ENCODE measurements at places on chromosomes 2 and 18. TPM values are rescaled to one million over a fixed set of nuclear protein-coding genes. Genes with fewer than 3 reads are reported as not detected.
A peak's percentile ranks its signal among the peaks of the same experiment; 100 is the strongest.

The PDCL3 gene
- 25.2 TPM for total RNA-seq

DNA sequence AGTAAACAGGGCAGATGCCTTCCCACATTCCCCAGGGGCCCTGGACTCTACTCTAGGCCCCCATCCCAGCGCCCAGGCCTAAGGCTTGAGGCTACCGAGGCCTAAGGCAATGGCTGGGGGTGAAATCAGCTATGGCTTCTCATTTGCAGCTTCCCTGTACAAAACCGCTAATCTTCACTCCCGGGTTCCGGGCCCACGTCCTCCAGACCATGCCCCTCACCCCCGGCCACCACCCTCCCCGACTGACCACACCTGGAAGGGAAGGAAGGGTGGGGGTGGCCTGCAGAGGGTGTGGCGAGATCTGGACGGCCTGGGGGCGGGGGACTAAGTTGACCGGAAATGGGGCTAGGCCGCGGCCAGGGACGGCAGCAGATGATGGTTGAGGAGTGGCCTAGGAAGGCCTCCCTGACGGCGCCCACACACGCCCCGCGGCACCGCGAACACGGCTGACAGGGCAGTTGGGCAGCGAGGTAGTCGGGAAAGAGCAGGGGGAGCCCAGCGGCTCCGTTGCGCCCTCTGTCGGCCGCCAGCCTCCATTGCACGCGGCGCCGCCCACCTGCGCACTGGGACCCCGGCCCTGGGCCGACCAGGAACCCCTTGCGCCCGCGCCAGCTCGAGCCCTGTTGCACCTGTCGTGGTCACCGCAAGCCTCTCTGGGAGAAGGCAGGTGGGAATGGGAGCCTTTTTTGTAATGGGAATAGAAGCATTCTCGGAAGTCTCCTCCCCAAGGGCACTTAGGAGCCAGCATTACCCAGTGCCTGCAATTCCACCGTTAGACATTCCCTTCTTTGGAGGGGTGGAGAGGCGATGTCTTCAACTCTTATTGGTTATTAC lies 117.1 kb upstream of the STPG4 start:
- peak; percentile 57 for DNase-seq

GRCh38 chr2:188897096-188897495 lies 77.1 kb upstream of the COL3A1 start:
- DNase-seq, result no peak

- no peak for DNase-seq
These were observed 35.0 kb upstream of the GLI2 start for GRCh38 chr2:120700659-120701058.

The TMX3 gene
- 60.4 TPM for total RNA-seq

The RNF103 gene
- 9.0 TPM for total RNA-seq

DNA sequence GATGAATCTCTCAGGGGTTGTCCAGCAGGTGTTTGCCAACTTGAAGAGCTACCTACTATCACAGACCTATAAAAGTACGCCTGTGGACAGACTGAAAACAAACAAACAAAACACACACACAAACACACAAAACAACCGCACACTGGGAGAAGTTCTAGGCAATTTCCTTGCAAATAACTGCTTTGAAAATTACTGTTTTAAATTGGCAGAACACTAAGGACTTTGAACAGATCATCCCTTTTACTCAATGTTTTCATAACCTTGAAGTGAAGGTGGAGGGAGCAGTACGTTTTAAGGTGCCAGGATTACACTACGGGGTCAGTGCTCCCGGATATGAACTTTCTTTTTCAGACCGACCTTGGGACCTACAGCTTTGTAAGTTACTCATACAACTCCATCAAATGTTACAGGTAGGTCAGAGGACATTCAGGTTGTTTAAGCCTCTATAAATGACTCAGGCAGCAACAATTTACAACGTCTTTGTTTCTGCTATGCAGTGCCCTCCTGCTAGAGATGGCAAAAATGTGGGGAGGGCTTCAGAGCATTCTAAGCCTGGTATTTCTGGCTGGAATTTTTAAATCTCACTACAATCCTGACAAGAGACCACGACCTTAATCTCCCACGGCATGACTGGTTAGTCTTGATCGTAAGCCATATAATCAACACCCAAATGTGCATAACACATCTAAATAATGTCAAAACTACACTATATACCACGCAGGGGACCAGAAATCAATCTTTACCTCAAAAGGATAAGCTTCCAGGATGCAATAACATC lies 1.4 kb upstream of the SLC20A1 start:
- DNase-seq, result peak; percentile 36

- no peak for DNase-seq
These were observed 109.4 kb upstream of the SLC38A11 start for GRCh38 chr2:165064743-165065142.

DNA sequence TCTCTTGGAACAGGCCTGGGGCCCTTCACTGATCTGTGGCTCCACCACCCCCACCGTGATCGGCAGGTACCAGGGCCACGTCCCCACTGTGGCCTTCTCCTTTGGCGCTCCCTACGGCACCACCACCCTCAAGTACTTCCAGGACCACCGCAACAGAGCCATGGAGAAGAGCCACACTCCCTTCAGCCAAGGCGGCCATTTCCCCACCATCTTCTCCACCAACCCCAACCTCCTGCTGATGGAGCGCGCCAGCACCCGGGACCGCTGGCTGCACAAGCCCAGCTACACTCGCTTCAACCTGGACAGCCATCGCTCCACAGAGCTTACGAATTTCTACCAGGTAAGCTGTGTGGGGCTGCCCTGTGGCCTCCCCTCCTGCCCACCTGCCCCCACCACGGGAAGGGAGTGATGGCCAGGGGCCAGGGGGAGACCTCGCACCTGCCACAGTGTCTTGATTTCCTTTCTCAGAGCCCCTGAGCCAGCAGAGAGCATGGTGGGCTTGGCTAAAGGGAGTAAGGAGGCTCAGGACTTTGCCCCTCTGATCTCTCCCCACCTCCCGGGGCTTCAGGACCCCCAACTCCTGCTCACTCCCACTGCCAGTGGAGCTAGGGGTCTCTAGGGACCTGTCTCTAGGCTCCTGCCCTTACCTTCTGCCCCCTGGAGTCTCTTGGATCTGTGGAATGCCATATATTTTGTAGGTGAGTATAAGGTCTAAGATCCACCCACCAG lies 65.2 kb downstream of the CIB4 start:
- no peak for DNase-seq

GRCh38 chr18:76494231-76495005 lies 624 bp downstream of the ZNF516 start:
- peak; percentile 17 for DNase-seq

GRCh38 chr2:233676046-233676445 lies 4.3 kb downstream of the UGT1A9 start:
- DNase-seq, result no peak

DNA sequence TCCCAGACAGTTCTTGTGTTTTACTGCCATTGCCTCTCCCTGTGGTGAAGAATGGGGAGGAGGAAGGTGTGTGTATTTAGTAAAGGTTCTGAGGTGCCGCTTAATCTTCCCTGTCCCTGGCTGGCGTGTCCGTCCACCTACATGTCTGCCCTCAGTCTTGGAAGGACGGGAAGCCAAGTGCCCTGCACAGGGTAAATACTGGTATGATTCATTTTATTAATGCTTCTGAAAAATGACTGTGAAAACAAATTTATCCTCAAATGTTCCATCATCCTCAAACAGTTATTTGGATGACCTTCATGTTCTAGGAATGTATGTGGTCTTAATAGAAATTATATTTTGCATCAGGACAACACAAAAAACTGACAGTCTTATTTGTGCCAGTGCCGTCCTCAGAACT lies 6.6 kb downstream of the EPAS1 start:
- no peak for DNase-seq

GRCh38 chr2:9174771-9175437 lies 31.7 kb upstream of the ASAP2 start:
- peak; percentile 80 for DNase-seq

Measured in H4 (cell line).